ENCODE measurements at places on chromosomes 3 and 15. TPM values are rescaled to one million over a fixed set of nuclear protein-coding genes. Genes with fewer than 3 reads are reported as not detected.
A peak's percentile ranks its signal among the peaks of the same experiment; 100 is the strongest.

- DNase-seq, result no peak
Measured at GRCh38 chr3:112348943-112349342, 16.0 kb downstream of the CD200 start.

DNA sequence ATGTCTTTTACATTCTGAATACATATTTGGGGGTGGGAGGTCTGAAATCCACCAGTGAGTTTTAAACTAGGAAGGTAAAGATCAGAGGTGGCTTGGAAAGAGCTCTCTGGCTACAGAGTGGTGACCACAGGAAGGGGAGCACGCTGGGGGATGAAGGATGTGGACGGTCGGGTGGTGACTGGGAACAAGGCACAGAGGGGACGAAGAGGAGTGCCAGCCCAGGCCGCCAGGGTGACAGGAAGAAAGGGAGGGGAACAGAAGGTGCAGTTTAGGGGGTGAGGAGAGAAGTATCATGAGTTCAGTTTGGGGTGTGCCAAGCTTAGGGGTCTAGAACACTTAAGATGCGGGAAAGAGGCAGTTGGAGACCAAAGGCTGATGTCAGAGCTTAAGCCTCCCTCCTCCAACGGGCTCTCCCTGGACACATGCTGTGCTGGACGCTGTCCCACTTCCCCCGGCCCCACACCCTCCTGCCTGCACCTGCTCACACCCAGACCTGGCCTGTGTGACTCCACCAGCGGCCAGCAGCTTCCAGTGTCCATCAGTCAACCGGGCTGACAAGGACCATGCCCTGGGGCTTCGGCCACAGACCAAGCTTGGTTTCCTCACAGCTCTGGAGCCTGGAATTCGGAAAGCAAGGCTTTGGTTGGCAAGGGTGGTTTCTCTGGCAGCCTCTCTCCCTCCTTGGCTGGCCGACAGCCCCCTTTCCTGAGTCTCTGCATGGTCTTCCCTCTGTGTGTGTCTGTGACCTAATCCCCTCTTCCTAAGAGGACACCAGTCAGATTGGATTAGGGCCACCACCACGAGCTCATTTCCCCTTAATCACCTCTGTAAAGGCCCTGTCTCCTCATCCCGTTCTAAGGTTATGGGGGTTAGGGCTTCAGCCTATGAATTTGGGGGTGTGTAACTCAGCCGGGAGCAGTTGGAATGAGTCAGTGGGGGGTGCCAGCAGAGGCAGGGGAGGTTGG is 120.4 kb upstream of the IQSEC1 start:
- DNase-seq, result no peak

DNA sequence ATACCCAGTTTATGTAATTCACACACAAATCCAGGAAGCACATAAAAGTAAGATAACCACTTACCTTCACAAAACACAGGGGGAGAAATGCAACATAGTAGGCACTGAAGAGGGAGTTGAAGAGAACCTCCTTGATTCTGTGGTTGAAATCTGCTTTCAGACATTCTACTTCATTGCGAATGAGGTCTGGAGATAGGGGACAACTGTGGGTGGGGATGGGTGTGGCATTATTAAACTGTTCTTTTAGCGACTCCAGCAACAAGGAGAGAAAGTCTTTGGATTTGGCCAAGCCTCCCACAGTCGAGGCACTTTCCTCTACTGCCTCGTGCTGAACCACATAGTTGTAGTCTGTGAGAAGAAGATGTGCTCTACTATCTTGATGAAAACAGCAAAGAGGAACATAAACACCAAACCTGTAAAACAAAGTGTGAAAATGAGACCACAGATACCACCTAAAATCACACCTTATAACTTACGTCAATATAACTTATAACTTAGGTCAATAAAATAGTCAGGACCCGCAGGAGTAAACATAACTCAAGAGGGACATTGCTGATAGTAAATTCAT is 25.6 kb downstream of the TMEM39A start:
- no peak for DNase-seq

GRCh38 chr15:49855917-49856637 is 235.2 kb downstream of the DTWD1 start:
- DNase-seq, result peak; percentile 98

GRCh38 chr3:16846373-16847080 is 38.2 kb upstream of the PLCL2 start:
- no peak for DNase-seq

DNA sequence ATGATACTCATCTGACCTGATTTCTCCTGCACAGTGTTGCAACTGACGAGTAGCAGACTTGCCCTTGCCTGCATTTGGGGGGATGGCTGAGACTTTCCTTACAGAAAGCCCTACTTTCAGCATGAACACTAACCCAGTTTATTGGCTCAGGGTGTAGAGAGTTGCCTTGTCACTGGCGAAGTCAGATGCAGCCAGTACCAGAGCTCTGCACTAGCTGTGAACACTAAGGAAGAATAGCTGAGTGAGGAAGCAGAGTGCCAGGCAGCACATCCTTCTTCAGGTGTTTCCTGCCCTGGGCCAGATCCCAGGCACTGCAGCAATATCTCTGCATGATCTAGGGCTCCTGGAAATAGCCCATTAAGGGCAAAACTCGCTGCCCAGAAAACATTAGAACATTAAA is 154.0 kb upstream of the SYNPR start:
- no peak for DNase-seq

DNA sequence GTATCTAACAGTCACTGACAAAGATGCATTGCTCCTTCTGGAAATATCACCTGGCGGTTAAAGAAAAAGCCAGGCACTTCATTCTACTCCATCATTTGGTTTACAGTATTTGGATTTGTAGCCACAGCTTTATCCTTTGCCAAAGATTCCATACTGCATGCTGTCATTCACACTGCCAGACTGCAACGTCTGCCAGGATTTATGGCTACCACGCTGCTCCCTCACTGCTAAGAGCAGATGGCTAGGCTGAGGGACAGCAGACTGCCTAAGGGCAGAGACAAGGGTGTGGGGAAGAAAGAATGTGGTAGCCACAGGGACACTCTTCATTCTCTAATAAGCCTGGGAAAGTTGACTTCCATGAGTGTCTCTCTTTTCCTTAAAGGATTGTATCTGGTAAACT is 1047.0 kb downstream of the TUSC7 start:
- DNase-seq, result peak; percentile 40

DNA sequence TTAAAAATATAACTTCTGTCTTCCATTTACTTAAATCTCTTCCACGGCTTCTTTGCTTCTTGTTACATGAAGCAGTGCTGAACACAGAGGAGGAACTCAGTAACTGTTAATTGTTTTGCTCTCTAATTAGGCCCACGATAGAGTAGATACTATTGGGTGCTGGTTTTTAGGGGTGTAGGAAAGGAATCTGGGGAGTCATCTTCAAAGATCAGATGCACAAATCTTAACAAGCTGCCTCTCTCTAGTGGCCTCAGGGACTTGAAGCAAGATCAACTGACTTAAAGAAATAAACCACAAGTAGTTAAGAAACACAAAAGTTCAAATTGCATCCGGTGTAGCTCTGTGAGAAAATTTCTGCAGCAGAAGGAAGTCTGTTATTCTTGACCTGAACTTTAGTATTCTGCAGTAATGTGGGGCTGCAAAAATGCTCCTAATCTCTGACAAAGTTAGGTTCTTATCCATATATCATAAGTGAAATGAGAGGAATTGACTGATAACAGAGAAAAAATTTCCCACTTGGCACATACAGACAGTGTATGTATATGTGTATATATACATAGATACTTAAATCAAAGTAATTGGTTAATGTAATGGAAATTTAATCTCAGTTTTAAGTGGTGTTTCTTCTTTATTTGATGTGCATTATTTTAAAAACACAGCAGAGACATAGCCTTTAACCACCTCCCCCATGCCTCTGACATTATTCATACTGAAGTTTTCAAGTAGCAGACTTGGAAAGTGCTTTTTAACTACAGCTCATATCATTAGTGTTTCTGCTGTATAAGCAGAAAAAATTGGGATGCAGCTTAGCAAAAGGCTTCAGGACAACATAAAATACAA is 51.8 kb downstream of the CHST2 start:
- DNase-seq, result peak; percentile 80

DNA sequence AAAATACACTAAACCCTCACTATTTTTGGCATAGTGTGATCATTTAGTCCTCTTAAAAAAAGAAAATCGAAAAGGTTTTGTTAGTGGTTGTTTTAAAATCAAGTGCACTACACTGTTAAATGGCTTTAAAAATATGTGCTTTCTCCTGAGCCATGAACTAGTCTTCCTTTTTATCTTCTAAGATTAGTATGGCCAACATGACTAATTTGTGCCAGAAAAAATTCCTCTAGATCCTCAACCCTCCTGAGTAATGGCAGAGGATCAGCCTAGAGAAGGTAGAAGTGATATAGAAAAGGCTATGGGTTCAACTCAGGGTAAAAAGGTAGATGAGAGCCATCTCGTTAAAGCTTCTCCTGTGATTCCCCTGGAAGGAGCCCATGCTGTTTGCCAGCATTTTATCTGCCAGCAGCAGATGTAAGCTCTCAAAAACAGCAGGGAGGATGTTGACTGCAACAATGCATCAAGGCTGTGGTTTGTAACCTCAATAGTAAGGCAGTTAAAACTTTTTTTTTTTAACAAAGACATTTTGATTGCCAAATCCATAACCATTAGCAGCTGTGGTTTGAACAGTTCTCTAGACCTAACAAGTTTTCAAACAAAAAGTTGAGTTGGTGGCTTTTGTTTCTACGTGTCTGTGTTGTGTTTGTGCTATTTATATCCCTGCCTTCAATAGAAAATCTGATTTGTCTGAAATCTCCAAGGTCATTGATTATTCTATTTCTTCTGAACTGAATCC is 30.2 kb upstream of the ZNF609 start:
- DNase-seq, result peak; percentile 97

GRCh38 chr3:66592927-66593625 is 92.3 kb upstream of the LRIG1 start:
- peak; percentile 49 for DNase-seq

The GXYLT2 gene
- 14.1 TPM for total RNA-seq

The ADCY5 gene
- total RNA-seq, result 0.51 TPM

The ZNF662 gene
- 3.3 TPM for total RNA-seq

The THBS1 gene
- total RNA-seq, result 631 TPM

The GRIP2 gene
- total RNA-seq, result under 0.01 TPM

All from fibroblast of lung (primary cell).